ENCODE measurements at places on chromosomes 1 and 21.

GRCh38 chr1:44086692-44087474 is 31.7 kb upstream of the KLF17 start:
- no peak for DNase-seq

- DNase-seq, result no peak
Observed at GRCh38 chr1:183461350-183461749, 10.9 kb upstream of the SMG7 start.

DNA sequence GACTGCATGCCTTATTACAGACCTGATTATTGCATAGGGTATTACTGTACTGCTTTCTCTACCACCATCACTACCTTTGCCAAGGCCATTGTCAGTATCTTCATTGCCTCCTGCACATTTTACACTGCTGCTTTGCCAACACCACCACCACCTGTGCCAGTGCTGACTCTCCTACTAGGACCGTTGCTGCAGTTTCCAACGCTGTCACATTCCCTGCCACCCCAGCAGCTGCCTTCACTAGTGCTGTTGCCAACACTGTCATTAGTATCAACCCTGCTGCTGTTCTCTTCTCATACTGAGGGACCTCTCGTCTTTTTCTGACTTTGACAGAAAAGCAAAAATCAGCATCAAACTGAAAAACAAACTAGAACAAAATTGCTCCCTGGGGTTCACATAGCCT is 394.9 kb upstream of the B3GALT2 start:
- DNase-seq, result no peak

- DNase-seq, result no peak
Observed at GRCh38 chr1:228902781-228903433, 167.6 kb downstream of the RHOU start.

GRCh38 chr1:112852934-112853333 is 103.1 kb downstream of the SLC16A1 start:
- DNase-seq, result no peak

- no peak for DNase-seq
Observed at GRCh38 chr1:92306020-92306419, 7.2 kb downstream of the RPAP2 start.

Measured in stimulated activated CD8-positive, alpha-beta memory T cell treated with anti-CD3 and anti-CD28 coated beads, Interleukin-4, amount 100 ng/mL, for 4 hours (primary cell).